Gastrocnemius medialis (tissue), 4 donors: ENCODE measurements at places on chromosomes 4 and X. TPM values are rescaled to one million over a fixed set of nuclear protein-coding genes. Genes with fewer than 3 reads are reported as not detected.

FSTL5 gene
- not detected for total RNA-seq

FREM3 gene
- total RNA-seq: not detected

- H3K4me3 ChIP-seq: no peak overlapping the region
- DNase-seq: no peak
- H3K4me1 ChIP-seq: no peaks in the 10 kb centered on the region
- no peaks in the 10 kb centered on the region for H3K36me3 ChIP-seq
Observed at GRCh38 chrX:51614353-51615012, 4.2 kb downstream of the CENPVL3 start.

DNA sequence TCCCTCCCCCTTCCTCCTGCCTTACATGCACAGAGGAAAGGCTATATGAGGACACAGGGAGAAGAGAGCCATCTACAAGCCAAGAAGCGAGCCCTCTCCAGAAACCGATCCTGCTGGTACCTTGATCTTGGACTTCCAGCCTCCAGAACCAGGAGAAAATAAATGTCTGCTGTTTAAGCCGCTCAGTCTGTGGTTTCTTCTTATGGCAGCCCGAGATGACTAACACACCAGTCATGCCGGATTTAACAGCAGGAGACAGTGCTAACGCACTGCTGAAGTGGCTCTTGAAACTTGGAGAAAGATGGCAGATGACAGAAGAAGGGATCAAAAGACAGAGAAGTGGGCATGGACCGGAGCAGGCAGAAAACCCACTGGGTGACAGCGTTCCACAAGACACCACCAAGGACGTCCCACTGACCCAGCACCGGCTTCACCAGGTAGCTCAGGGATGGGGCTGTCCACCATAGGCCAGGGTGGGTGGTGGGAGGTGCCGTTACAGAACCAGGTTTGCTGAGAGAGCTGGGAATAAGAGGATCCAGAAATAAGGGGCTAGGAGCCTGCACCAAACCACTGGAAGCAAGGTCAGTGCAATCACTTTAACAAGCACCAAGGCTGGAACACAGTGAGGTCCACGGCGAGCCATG is 6.2 kb upstream of the MAN2B2 start:
- H3K4me1 ChIP-seq: peaks cover 4% of the 10 kb centered on the region
- DNase-seq: no peak
- no peaks in the 10 kb centered on the region for H3K36me3 ChIP-seq
- peaks cover 12% of the 10 kb centered on the region for H3K27me3 ChIP-seq
- H3K27ac ChIP-seq: no peak overlapping the region
